AG10803 (cell line): ENCODE measurements at places on chromosomes 12 and 14.
A peak's percentile ranks its signal among the peaks of the same experiment; 100 is the strongest.

GRCh38 chr12:128783129-128783574 lies 40.6 kb downstream of the SLC15A4 start:
- peak; percentile 23 for DNase-seq

- DNase-seq, result no peak
These were observed 28.6 kb downstream of the AACS start for GRCh38 chr12:125093681-125094330.

- DNase-seq, result no peak
These were observed 60.4 kb upstream of the SINHCAF start for GRCh38 chr12:31386364-31386777.

DNA sequence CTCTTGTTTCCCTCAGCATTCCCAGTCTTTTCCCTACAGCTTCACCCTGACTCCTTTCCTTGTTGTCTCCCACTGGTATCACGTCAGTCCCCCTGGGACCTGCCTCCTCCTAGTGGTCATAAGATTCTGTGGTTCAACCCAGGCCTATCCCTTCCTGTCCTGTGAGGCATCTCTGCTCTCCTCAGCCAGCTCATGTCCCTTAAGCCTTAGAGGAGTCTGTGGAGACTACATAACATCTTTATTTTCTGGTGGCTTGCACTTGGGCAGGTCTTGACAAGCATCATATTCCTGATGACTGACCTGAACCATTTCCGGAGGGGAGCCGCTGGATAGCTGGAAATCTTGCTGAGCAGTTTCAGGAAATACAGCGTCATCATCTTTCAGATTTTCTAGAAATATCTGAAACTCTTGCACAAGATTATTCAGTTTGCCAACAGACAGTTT lies 688 bp downstream of the C12orf71 start:
- peak; percentile 29 for DNase-seq

- DNase-seq, result no peak
These were observed 88.3 kb downstream of the KIF26A start for GRCh38 chr14:104226421-104227383.
